Fibroblast of lung (primary cell): ENCODE measurements at places on chromosomes 16 and 17. TPM values are rescaled to one million over a fixed set of nuclear protein-coding genes. Genes with fewer than 3 reads are reported as not detected.

TPSG1 gene
- not detected in 2 replicates for total RNA-seq

PRKCB gene
- total RNA-seq, result under 0.01 TPM in 1 of 2 replicates, not detected in the other

TBC1D3C gene
- 1.3 TPM in 1 of 2 replicates, not detected in the other for total RNA-seq

GRIN2C gene
- total RNA-seq, result 0.26 and 0.50 TPM in 2 replicates

DLX4 gene
- total RNA-seq, result not detected in 2 replicates

SULT1A4 gene
- 1.5 and 2.1 TPM in 2 replicates for total RNA-seq

CDH13 gene
- total RNA-seq, result 21.1 and 27.6 TPM in 2 replicates

OR2C1 gene
- under 0.01 and 0.17 TPM in 2 replicates for total RNA-seq

NLRC5 gene
- 23.6 and 43.6 TPM in 2 replicates for total RNA-seq

CNTNAP1 gene
- 20.5 and 40.1 TPM in 2 replicates for total RNA-seq

GRCh38 chr16:79843631-79844043 is 243.1 kb upstream of the MAF start:
- no peak for DNase-seq

GRCh38 chr16:60414613-60415012 is 1621.6 kb downstream of the CDH8 start:
- no peak for DNase-seq

- DNase-seq, result peak; percentile 60
Measured at GRCh38 chr16:47143677-47144558, at the start of gene NETO2. Gene NETO2, minus strand, starts transcription at chr16:47143945. Its CDS starts 333 bp downstream, at chr16:47143612.

DNA sequence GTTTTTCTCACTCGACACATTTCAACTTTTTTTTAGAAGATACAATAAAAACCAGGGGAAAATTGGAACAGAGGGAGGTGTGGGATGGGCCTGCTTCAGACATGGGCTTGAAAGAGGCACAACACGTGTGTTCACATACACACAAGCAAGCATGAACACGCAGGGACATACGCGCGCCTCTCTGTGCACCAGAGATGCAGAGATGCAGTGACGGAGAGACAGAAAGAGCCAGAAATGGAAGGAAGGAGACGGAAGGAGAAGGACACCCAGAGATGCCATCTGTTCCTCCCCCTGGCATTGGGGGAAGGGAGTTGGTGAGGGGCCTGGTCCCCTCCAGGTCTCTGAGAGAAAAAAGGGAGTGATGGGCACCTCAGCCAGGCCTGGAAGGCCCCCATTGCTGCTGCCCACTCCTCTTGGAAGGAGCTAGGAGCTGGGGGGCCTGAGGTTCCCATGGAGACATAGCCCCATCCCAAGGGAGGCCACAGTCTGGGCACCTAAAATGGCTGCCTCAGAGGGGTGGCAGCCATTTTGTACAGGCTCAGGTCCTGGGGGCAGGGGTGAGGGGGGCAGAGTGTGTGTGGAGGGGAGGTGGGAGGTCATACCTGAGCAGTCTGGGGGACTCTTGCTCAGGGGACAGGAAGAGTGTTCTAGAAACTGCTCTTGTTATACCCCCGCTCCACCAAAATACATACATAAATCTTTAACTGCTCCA is 3.8 kb upstream of the NEUROD2 start:
- no peak for DNase-seq

DNA sequence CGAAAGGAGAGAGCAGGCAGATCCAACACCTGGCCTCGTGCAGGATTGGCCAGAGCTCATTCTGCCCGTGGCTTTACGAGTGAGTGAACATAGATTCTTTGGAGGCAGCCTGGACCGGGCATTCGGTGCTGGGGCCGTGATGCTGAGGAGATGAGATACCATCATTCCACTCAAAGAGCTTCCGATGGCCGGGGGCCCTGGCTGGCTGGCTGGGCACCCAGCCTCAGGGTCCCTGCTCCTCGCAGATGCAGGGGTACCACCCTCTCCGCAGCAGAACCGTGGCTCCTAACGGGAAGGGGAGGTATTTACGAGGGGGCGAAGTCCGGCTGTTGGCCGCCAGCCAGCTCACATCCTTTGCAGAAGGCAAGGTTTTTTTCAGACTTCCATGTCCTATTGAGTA is 66.1 kb upstream of the FOXF1 start:
- no peak for DNase-seq

GRCh38 chr17:44155488-44155887 is 13.8 kb downstream of the HROB start:
- DNase-seq, result no peak

GRCh38 chr16:67504031-67505021 is 21.0 kb upstream of the AGRP start:
- no peak for DNase-seq

- no peak for DNase-seq
Measured at GRCh38 chr17:78075545-78075944, 53.0 kb downstream of the TMC6 start.

DNA sequence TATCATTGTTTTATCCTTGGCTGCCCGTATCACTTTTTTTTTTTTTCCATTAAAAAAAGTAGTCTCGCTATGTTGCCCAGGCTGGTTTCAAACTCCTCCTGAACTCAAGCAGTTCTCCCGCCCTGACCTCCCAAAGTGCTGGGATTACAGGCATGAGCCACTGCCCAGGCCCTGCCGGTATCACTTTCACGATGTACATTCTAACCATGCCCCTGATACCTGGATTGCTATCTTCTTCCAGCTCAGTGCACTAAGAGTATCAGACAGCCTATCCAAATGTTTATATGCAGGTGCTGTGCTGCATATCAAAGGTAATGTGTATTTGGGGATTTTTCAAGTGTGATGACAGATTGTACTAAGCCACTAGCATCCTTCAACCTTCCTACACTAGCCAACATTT is 14.2 kb downstream of the MOSMO start:
- no peak for DNase-seq

GRCh38 chr16:68075980-68076379 is 9.2 kb upstream of the NFATC3 start:
- DNase-seq, result no peak

DNA sequence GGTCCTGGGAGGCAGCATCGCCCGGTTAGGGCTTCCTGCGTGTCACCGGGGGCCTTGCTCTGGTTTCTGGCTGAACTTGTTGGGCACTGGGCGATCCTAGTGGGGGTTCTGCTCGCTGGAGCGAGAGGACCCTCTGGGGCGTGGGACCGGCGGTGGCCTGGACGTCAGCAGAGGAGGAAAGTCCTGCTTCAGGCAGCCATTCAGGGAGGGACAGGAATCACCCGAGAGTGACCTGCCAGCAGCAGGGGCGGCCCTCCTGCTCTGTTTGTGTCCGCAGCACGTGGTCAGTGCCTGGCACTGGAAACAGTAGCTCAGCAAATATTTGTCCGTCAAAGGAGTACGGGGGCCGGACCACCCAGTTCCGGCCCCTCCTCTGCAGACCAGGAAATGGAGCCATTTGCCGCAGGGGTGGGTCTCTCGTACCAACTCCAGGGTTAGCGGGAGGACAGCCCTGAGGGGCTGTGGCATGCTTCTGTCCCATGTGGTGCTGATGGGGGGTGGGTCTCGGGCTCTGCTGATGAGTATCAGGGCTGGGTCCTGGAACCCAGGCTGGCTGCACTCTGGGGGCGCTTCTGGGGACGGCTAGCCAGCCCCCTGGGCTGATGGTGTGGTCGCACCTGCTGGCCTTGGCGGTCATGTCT is 48.3 kb downstream of the BAIAP2 start:
- peak; percentile 11 for DNase-seq

- DNase-seq, result peak; percentile 98
Measured at GRCh38 chr16:27769561-27770255, 219.8 kb downstream of the KATNIP start.

GRCh38 chr16:89705006-89705405 is 3.5 kb upstream of the SPATA2L start:
- no peak for DNase-seq

DNA sequence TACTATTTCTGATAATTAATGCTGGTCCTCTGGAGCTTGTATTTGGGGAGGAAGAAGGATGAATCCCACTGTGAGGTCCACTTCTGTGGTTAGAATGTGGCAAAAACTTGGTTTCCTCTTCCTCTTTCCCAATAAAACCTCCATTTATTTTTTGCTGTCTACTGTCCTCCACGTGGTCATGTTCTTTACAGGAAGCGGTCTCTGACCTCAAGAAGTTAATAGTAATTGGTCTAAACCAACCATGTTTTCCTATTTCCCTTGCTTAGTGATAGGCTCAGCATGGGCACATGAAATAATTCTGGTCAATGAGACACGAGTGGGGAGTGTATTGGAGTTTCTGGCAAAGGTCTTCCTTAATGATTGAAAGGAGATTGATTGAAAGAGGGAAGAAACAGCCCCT is 33.9 kb downstream of the CHP2 start:
- no peak for DNase-seq

DNA sequence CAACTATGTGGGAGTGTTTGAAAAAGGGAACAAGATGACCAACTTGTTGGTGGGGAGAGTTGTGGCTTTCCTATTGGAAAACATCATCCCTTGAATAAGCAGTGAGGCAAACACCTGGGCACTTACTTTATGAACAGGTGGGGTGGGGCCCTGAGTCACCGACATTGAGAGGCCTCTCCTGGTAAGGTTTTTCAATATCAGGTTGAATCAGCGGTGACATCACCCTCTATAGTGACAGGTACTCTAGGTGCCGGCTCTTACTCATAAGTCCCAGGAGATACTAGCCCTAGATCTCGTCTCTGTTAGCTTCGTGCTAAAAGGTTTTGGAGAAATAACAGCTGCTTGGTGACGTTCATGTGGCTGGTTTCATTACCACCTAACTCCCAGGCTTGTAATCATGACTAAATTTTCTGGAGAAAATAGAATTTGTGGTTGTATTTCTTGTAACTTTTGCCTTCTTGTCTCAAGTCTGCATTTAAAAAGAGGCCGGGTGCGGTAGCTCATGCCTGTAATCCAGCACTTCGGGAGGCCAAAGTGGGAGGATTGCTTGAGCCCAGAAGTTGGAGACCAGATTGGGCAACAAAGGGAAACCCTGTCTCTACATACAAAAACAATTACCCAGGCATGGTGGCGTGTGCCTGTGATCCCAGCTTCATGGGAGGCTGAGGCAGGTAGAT is 19.3 kb downstream of the CDH1 start:
- DNase-seq, result peak; percentile 12

DNA sequence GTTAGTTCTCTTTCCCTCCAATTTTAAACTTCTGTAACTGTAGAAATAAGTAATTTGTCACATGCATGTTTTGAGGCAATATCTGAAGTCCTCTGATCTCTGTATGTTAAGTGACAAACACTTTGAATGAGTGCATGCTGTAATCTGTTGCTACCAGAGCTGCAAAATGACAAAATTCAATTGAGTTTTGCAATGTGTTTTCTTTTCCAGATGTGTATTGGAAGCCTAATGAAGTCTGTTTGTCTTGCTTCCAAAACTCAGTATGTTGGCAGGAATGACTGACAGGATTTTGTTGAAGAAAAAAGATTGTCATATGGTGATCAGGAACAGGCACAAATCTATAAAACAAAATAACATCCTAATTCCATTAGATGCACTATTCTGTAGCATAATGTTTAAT is 561.6 kb upstream of the CDH8 start:
- DNase-seq, result no peak

DNA sequence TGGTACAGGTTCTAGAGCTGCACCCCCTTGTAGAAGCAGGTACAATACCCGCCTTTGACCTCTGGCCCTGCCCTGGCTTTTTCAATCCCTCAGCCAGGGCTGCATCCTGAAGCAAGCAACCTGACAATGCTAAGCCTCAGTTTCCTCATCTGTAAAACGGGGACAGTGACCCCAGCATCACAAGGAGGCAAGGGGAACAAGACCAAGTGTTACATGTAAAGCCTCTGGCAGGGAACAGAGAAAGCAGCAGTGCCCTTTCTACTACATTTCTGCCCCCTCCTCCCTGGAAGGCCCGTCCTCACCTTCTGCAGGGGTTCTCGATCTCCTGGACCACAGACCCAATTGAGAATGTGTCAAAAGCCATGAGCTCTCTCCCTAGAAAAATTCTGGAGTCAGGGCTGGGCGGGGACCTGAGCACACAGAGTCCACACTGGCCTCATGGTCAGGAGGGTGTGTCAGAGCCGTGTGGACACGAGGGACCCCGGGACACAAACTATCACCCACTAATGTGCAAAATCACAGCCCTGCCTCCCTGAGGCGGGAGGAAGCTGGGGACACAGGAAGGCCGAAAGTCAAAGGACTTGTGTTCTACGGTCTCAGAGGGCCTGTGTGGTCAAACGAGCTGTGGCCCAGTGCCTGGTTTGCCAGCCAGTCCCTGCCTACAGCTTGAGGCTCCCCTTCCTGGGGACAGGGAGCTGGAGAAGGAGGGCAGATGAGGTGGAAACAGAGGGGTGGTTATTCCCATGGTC is 27.5 kb downstream of the LRRC75A start:
- no peak for DNase-seq

DNA sequence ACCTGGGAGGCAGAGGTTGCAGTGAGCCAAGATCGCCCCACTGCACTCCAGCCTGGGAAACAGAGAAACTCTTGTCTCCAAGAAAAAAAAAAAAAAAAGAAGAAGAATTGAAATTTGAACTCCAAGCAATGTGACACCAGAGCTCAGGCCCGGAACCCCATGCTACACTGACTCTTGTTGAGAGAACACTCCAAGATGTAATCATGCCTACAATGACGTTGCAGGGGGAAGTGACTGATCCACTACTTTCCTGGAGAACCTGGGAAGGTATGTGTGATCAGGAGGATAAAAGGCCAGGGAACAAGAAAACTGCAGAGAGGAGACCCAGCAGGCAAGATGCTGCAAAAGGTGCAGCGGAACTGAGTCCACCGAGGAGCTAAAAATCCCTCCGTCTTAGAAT is 57.9 kb downstream of the ADCY9 start:
- no peak for DNase-seq

DNA sequence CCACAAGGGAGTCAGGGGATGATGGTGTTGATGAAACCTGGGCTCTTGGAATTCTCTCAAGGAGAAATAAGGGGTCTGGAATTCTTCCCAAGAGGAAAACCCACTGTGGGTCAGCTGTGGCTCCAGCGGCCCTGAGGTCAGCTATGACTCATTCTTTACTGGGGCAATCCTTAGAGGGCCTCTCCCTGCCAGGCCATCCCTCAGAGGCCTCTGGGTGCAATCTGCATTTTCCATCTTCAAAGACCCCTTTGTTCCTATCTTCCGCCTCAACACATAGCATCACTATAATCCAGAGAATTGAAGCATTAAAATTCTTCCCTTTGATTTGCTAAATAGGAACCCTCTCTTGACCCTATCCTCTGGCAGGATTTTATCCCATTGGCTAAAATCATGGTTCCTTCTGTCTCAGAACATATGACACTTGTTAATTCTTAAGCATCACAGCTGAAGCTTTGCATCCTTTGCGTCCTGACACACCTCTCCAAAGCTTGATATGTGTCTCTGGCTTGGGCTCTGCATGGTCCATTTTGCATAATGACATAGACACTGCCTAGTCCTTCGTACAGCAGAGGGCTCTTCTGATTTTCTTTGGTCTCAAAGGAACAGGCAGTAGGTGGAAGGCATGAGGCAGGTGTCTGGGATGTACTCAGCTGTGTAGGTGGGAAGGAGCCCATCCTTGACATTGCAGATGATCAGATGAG is 4.4 kb upstream of the KRT37 start:
- DNase-seq, result peak; percentile 63

GRCh38 chr16:74026373-74027281 is 270.0 kb upstream of the PSMD7 start:
- DNase-seq, result no peak

- no peak for DNase-seq
Measured at GRCh38 chr17:37043201-37043600, 94.4 kb downstream of the AATF start.

DNA sequence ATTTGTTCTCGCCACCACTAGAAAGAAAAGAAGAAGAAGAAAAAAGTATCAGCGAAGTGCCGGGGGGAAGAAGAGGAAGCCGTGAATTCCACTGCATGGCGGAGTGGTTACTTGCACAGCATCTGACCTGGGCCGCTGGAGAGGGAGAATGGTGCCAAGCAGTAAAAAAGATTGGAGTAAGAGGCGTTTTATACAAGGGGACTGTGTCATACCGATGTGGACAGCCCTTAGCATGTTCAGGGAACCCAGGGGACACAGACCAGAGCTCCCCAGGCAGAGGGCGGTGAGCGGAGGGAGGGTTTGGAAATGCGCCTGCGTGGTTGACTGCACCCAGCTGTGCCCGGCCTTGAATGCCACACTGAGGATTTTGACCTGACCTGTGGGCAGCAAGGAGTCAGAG is 52.8 kb downstream of the PLXDC1 start:
- no peak for DNase-seq
